ENCODE measurements at places on chromosomes 1 and 21.

- DNase-seq: no peak
Measured at GRCh38 chr1:68745451-68745850, 248.6 kb upstream of the DEPDC1 start.

GRCh38 chr21:46124083-46124925, 26.4 kb downstream of the COL6A2 start:
- DNase-seq: no peak

DNA sequence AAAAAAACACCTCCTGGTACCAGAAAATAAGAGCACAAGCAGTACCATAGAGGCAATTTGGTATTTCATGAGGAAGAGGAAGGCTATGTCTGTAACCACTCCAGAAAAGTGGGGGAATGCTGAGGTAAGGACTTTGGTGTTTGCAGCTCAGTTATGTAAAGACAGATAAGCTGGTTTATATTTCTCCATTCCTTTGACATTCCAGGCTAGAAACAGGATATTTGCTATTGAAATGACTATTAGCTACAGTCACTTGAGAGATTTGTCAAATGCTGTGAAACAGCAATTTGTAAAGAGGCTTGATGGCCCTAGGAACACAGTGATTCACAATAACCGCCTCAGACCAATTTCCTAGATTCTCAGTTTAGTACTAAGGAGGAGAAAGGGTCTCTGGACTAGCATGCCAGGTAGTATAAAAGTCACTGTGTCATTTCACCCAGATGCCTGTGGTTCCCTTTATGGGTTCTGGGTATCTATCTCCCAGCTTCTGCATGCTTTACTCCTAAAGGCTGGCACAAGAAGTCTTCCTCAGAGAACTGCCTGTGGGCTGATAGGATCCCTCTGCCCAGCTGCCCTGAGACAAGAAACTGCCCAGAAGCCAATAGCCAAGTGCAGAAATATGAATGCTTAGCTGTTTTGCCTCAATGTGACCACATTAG, 80.5 kb downstream of the VCAM1 start:
- no peak for DNase-seq

DNA sequence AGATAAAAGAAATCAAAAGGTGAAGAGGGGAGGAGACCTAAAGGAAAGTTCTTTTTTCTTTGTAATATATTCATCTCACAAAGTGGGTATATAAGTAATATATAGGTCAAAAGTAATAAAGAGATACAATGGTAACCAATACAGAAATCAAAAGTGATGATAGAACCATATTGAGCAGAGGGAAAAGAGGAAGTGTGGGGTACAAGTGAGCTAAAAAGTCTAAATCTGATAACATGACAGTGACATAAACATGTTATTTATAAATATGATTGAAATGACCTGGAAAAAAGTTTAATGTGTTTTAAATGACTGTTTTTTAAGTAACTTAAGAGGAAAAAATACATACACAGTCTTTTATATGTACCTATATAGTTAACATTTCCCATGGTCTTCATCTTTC, 70.5 kb downstream of the MRPL39 start:
- no peak for DNase-seq

- no peak for DNase-seq
Measured at GRCh38 chr1:229759037-229759435, 133.0 kb downstream of the URB2 start.

All from adrenal gland (tissue), 19 donors.